CD8-positive, alpha-beta memory T cell (primary cell): ENCODE measurements at places on chromosomes 4 and X. TPM values are rescaled to one million over a fixed set of nuclear protein-coding genes. Genes with fewer than 3 reads are reported as not detected.

DNA sequence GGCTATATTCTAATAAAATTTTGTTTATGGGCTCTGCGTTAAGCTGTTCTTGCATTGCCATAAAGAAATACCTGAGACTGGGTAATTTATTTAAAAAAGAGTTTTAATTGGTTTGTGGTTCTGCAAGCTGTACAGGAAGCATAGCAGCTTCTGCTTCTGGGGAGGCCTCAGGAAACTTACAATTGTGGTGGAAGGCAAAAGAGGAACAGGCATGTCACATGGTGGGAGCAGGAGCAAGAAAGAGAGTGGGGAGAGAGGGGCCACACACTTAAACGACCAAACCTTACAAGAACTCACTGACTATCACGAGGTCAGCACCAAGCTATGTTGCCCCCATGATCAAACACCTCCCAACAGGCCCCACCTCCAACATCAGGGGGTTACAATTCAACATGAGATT lies 74.0 kb downstream of the FHDC1 start:
- DNase-seq: no peak

Gene MORF4L2
- total RNA-seq: 202 TPM

- no peak for DNase-seq
These were observed 321.0 kb downstream of the OPHN1 start for GRCh38 chrX:68112321-68112720.

GRCh38 chr4:83247415-83248357 lies 36.9 kb downstream of the COQ2 start:
- DNase-seq: no peak

Gene F9
- not detected for total RNA-seq

Gene DEFB131A
- not detected for total RNA-seq

- no peak for DNase-seq
These were observed 13.4 kb upstream of the SNX12 start for GRCh38 chrX:71081330-71082123.

Gene HSD17B10
- 155 TPM for total RNA-seq

Gene CYBB
- total RNA-seq: 3.7 TPM

- peak; percentile 24 for DNase-seq
These were observed 33.8 kb downstream of the FGFRL1 start for GRCh38 chr4:1045193-1045594.

Gene SUPT20HL1
- total RNA-seq: not detected

Gene FMR1NB
- total RNA-seq: not detected

- no peak for DNase-seq
These were observed 15.4 kb upstream of the MSANTD1 start for GRCh38 chr4:3233391-3234071.

GRCh38 chrX:124619710-124620109 lies 273.3 kb downstream of the SH2D1A start:
- DNase-seq: no peak

GRCh38 chrX:122500556-122500955 lies 683.5 kb upstream of the GRIA3 start:
- DNase-seq: no peak

- no peak for DNase-seq
These were observed 38.7 kb downstream of the ARHGEF9 start for GRCh38 chrX:63746278-63746677.

Gene CPLX1
- total RNA-seq: 0.16 TPM

Gene HOPX
- 171 TPM for total RNA-seq

Gene RNF212
- 1.2 TPM for total RNA-seq

GRCh38 chrX:123424546-123424945 lies 240.5 kb downstream of the GRIA3 start:
- DNase-seq: no peak

DNA sequence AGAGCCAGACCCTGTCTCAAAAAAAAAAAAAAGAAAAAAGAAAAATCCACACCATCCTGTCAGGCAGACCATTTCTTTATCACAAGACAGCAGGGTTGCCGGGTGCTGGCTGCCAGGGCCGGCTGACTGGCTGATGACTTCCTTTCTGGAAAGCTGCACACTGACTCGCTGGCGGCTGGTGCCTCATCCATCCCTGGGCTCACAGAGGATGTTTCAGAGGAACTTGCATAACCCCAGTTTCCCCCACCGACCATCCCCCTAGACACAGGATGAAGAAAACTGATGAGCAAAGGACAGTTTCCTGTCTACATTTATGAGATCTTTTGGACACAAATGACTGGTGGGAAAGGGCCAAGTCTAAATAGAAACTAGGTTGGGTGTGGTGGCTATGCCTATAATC lies 14.1 kb downstream of the HPSE start:
- no peak for DNase-seq

Gene NAAA
- total RNA-seq: 51.5 TPM

Gene USP17L13
- total RNA-seq: not detected

Gene PCDH7
- not detected for total RNA-seq

GRCh38 chrX:153491351-153491914 lies 3.3 kb upstream of the BGN start:
- DNase-seq: no peak

DNA sequence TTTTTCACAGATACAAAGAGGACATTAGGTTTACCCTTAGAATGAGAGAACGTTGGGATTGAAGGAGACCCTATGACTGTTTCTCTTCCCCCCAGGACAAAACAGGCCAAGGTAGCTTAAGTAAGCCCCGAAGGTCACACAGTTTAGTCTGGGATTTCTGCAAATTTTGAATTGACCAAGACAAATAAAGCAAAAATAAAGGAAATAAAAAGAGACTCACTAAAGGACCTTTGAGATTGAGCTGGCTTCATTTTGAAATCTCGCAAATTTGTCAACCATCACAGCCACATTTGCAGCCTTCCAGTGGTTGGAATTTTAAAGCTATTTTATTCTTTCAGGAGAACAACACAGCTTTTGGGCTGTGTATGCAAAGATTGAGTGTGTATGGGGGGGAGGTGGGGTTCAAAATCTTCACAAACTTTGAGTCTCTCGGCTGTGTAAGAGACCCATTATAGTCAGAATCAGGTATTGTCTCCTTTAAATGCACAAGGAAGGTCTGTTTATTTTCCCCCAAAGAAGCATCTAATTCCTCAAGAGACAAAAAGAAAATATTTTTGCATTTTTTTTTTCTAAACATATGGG lies 4.2 kb downstream of the TMSB4X start:
- no peak for DNase-seq

- no peak for DNase-seq
These were observed 39.5 kb upstream of the ZFX start for GRCh38 chrX:24110069-24110468.

- DNase-seq: no peak
These were observed 51.4 kb upstream of the GABRA2 start for GRCh38 chr4:46441136-46441859.

- no peak for DNase-seq
These were observed 477.5 kb downstream of the SPRY1 start for GRCh38 chr4:123874063-123874462.

GRCh38 chrX:10138726-10139125 lies 18.0 kb upstream of the CLCN4 start:
- DNase-seq: no peak

GRCh38 chr4:165909947-165910346 lies 36.9 kb downstream of the TLL1 start:
- DNase-seq: no peak

Gene HNRNPH2
- total RNA-seq: 21.3 TPM

Gene CXorf51A
- not detected for total RNA-seq

DNA sequence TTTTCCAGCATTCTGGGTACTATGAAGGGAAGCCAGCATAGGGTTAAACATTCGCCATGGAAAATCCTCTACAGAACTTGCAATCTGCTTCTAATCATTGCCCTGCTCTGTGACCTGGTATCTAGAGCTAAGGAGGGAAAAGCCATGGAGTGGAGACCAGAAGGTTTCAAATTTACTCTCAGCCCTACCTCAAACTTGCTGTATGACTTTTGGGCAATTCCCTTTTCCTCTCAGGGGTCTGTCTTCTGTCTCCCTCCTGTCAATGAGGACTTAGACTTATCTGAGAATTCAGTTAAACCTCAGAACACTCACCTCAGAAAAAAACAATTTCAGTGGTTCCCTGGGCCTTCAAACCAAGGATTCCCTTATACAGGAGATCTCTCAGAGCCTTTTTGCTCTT lies 29.1 kb downstream of the ARHGEF9 start:
- DNase-seq: no peak

- peak; percentile 34 for DNase-seq
These were observed 382.7 kb downstream of the UNC5C start for GRCh38 chr4:95165926-95166524.

Gene GASK1B
- total RNA-seq: 0.48 TPM

DNA sequence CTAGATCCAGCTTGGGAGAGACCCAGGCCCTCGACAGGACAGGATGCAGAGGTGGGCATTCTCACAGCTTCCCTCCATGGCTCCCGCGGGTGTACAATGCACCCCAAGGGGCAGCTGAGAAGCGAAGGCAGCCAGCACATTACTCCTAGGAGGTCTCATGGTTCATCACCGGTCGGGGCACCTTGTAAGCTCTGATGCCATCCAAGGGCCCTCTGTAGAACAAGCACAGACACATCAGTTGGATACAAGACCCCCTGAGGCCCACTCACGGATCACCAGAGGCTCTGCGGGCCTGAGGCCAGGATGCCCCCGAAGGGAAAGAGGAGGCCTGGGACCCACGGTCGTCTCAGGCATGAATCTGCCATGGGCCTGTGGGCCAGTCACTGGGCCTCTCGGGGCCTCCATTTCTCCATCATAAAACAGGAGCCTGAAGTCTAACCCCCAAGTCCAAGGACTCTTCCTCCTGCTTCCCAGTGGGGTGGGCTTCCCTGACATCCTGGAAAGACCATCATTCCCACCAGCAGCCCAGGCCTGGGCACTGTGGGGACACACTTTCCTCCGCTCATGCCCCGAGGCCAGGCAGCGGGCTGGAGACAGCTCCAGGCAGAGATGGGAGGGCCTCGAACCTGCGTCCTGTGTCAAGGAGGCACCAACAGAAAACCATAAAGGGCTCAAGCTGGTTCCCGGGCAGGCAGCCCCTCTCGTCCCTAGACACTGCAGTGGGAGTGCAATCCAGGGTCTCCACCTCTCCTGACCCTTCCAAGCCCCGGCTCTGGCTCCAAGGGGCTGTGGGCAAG lies 20.1 kb downstream of the HMX1 start:
- DNase-seq: peak; percentile 38

GRCh38 chr4:175435381-175435783 lies 376.7 kb downstream of the GPM6A start:
- DNase-seq: no peak
